Regular cardiac myocyte (primary cell): ENCODE measurements at places on chromosomes 5 and 9. TPM values are rescaled to one million over a fixed set of nuclear protein-coding genes. Genes with fewer than 3 reads are reported as not detected.

Gene LCNL1
- total RNA-seq: 0.85 TPM in 1 of 2 replicates, not detected in the other

Gene GFRA3
- not detected in 2 replicates for total RNA-seq

Gene C9
- total RNA-seq: 0.28 and 0.38 TPM in 2 replicates

Gene CNTLN
- 8.6 and 10.1 TPM in 2 replicates for total RNA-seq

Gene CORO2A
- total RNA-seq: 0.56 and 0.58 TPM in 2 replicates

Gene CATSPER3
- total RNA-seq: 0.38 TPM in 1 of 2 replicates, not detected in the other

Gene CRHBP
- total RNA-seq: 9.2 and 200 TPM in 2 replicates

Gene STPG3
- total RNA-seq: not detected in 2 replicates

Gene FOXD4
- total RNA-seq: 0.19 and 0.56 TPM in 2 replicates

Gene IL7R
- 2.3 and 13.2 TPM in 2 replicates for total RNA-seq

Gene SPAAR
- 0.85 and 5.0 TPM in 2 replicates for total RNA-seq

Gene SIMC1
- 3.1 and 3.3 TPM in 2 replicates for total RNA-seq

Gene GABRB2
- total RNA-seq: under 0.01 TPM in 2 replicates

Gene CACFD1
- total RNA-seq: 2.7 and 5.9 TPM in 2 replicates

Gene IFNA2
- not detected in 2 replicates for total RNA-seq

Gene CDX1
- 0.38 and 0.56 TPM in 2 replicates for total RNA-seq

Gene BAAT
- under 0.01 and 0.19 TPM in 2 replicates for total RNA-seq

Gene ANKRD31
- 0.19 and 0.28 TPM in 2 replicates for total RNA-seq

Gene AGXT2
- total RNA-seq: not detected in 2 replicates

Gene FCN1
- total RNA-seq: not detected in 2 replicates

Gene GALNT12
- 9.6 and 30.2 TPM in 2 replicates for total RNA-seq

Gene FCN2
- 0.28 TPM in 1 of 2 replicates, not detected in the other for total RNA-seq

Gene PCSK1
- 0.19 and 2.3 TPM in 2 replicates for total RNA-seq

Gene SAPCD2
- 0.85 and 10.4 TPM in 2 replicates for total RNA-seq

Gene MRPS30
- 56.6 and 70.2 TPM in 2 replicates for total RNA-seq

Gene CYSRT1
- under 0.01 and 0.19 TPM in 2 replicates for total RNA-seq

Gene FSTL4
- total RNA-seq: under 0.01 TPM in 1 of 2 replicates, not detected in the other

Gene FOXD4L6
- not detected in 2 replicates for total RNA-seq

Gene DNAI1
- total RNA-seq: 0.28 TPM in 1 of 2 replicates, not detected in the other

Gene SEMA5A
- total RNA-seq: 18.0 and 44.3 TPM in 2 replicates
